T-helper 1 cell (primary cell): ENCODE measurements at places on chromosomes 7 and 10.

DNA sequence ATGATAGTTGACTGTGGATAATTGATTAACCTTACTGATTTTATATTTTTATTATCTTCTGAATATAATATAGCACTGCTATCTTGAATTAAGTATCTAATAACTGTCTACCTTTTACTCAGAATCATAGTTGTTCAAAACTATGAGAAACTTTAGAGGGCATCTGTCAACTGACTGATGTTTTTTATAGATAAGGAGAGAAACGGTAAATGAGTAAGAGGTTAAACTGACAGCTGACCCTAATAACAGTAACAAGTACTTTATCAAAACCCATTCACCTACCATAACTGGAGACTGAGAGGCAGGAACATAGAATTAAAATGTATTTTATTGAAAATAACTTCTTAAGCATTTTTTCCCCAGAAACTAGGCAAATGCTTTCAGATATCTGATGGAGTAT is 62.2 kb downstream of the CYP51A1 start:
- DNase-seq = no peak

GRCh38 chr10:44033008-44033407 is 351.9 kb downstream of the CXCL12 start:
- no peak for DNase-seq

GRCh38 chr10:132376394-132376851 is 20.6 kb upstream of the PWWP2B start:
- no peak for DNase-seq

DNA sequence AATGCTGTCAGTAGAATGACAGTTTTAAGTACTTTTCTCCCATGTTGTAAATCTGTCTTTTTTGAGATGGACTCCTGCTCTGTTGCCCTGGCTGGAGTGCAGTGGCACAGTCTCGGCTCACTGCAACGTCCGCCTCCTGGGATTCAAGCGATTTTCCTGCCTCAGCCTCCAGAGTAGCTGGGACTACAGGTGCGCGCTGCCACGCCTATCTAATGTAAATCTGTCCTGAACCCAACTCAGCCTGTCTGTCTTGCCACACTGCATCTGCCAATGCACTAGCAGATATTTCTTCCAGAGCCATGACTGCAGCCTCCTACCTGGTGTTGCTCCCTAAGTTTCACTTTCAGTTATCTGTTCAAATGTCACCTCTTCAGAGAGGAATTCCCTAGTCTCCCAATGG is 264.1 kb downstream of the PHF14 start:
- no peak for DNase-seq

DNA sequence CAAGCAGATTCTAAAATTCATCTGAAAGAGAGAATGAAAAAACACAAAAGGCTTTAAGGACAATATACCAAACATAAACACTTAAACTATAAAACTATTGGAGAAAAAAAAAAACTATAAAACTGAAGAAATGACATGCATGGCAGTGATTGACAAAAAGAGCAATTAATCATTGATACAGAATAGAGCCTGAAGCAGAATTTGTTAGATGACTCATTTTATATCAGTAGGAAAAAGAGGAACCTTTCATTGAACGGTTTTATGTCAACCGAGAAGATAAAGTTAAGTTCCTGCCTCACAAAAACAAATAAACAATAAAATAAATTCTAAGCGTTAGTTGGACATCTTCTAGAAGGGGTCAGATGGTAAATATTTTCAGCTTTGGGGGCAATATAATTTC is 23.3 kb downstream of the NPY start:
- DNase-seq = no peak

GRCh38 chr10:52756966-52757365 is 15.6 kb downstream of the MBL2 start:
- DNase-seq = no peak

- no peak for DNase-seq
These were observed 171.9 kb downstream of the FGFR2 start for GRCh38 chr10:121426307-121426706.

- no peak for DNase-seq
These were observed 4.8 kb downstream of the PITRM1 start for GRCh38 chr10:3167611-3168330.

DNA sequence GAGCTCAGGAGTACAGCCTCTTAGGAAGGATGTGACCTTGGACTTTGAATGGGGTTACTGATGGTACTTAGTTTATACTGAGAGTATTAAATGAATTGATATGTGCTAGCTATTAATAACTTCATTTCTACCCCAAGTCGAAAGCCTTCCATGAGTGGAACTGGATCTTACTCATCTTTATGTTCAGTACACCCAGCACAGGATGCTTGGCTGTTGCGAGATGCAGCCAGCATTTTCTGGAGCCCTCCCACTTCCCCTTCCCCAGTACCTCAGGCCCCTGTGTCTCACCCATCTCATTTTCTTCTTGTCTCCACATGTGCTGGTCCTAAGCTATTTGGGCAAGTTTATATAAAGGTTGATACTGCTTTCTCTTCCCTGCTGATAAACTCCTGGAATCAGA is 7.2 kb downstream of the UPP1 start:
- DNase-seq = no peak

DNA sequence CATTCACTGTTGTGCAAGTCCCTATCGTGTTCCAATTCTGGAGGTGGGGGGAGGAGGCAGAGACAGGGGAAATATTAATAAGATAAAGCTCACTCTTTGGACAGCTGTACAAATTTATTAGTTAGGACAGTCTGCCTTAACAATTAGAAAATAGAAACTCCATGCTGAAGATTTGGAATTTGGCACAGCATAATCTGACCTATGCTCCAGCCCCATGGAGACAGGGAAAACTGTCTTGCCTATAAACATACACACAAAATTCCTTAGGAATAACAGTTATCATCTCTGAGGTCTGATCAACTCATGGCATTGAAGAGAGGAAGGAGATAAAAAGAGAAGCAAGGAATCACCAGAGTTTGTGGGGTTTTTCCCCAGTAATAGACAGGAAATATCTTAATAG is 335.4 kb upstream of the MEOX2 start:
- DNase-seq = no peak

DNA sequence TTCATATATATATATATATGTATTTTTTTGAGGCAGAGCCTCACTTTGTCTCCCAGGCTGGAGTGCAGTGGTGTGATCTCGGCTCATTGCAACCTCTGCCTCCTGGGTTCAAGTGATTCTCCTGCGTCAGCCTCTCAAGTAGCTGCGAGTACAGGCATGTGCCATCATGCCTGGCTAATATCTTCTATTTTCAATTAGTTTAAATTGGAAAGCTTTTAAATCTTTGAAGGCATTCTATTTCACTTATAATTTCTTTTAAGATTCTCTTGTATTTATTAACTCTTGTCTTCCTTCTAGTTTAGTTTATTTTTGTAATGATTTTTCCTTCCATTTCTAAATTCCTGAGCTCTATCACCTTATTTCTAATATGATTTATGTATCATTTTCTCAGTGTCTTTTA is 71.2 kb downstream of the TPST1 start:
- no peak for DNase-seq

DNA sequence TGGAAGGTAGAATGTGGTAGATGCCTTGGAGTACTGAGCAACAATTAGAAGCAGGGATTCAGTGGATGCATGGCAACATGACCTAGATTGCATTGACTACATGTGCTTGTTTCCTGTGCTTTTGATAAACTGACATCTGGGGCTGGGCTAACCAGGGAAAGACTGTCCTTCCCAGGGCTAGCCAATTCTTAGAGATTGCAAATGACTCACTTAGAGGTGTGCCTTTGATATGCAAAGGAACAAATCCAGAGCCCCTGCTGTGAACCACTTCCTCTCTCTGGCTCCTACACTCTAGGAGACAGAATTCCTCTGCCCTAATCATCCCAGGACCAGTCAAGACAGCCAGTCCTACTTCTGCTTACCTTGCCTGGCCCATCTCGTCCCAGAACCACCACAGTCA is 651.5 kb downstream of the LRMDA start:
- no peak for DNase-seq

GRCh38 chr7:117323305-117323850 is 520 bp upstream of the WNT2 start:
- DNase-seq = no peak

DNA sequence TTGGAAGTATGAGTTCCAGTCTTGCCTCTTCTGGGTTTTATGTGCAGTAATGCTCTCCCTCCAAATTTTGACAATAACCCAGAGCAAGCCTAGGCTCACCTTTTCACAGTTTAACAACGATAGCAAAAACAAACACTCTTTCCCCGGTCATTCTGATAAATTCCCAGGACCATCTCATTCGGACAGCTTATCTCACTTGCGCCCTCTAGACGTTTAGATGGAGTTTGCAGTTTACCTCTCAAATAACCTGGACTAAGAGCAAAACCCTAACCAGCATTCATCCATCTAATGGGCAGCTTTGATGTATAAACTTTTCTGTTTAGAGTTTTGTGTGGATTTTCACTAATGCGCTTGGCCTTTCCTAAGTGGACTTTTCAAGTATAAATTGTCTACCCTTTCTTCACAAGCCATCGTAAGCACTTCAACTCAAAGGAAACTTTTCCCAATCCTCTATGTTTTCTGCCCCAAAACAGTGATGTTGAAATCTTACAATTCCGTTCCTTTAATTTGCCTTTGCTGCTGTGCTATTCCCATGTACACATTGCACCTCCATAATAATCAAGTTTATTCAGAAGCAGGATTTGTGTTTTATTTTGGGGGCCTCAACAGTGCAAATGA is 114.9 kb downstream of the HDAC9 start:
- no peak for DNase-seq

GRCh38 chr10:34374356-34375045 is 440.6 kb downstream of the PARD3 start:
- DNase-seq = no peak

DNA sequence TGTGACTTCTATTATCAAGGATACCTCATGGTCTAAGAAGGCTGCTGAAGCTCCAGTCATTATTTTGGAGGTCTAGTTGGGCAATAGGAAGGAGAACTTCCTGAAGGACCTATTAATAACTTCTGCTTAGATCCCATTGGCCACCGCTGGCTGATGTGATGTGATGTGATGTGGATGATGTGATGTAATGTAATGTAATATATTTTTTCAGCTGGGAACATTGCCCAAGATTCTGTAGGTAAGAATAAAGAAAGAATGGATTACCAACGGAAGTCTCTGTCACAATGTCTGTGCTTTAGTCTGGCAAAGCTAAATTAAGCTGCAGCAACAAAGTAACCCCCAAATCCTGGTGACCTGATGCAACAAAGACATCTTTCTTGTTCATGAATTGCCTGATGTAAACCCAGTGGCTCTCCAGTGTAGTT is 233.7 kb downstream of the PTEN start:
- no peak for DNase-seq

- DNase-seq = no peak
These were observed 58.5 kb upstream of the IGFBP3 start for GRCh38 chr7:45979275-45980180.

GRCh38 chr10:27319752-27320431 is 79.3 kb upstream of the ACBD5 start:
- peak; percentile 10 for DNase-seq

DNA sequence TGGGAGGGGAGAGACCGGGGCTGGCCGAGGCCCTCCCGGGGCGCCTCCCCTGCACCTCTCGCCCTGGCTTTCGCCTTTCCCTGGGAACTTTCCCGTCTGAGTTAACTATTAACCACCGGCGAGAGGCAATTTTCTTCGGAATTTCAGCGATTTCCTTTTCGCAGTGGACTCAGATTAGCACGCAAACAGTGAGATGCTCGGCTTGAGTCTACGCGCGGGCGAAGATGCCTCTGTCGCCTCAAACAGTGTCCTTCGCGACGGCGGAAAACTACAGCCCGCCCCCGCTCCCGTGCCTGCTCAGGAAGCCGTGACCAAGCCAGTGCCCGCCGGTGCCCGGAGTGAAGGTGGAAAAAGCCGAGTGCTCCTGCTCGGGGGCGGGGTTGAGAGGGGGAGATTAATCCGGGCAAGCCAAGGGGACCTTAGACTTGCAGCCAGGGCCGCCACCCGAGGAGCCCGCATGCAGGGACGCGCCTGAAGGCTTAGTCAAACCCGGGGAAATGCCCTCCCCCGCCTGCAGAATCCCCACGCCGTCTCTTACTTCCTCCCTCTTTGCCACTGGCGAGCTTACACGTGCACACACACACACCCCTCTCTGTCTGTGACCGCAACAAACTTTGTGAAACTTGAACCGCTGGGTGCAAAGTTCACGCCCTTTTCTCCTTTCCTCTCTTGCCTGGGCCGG is 14.5 kb upstream of the PAX2 start:
- no peak for DNase-seq

DNA sequence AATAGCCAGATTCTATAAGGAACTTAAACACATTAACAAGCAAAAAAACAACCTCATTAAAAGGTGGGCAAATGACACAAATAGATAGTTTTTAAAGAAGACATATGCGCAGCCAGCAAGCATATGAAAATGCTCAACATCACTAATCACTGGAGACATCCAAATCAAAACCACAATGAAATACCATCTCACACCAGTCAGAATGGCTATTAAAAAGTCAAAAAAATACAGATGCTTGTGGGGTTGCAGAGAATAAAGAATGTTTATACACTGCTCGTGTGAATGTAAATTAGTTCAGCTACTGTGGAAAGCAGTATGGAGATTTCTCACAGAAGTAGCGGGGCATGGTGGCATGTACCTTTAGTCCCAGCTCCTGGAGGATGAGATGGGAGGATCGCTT is 164.0 kb downstream of the CHRM2 start:
- no peak for DNase-seq

DNA sequence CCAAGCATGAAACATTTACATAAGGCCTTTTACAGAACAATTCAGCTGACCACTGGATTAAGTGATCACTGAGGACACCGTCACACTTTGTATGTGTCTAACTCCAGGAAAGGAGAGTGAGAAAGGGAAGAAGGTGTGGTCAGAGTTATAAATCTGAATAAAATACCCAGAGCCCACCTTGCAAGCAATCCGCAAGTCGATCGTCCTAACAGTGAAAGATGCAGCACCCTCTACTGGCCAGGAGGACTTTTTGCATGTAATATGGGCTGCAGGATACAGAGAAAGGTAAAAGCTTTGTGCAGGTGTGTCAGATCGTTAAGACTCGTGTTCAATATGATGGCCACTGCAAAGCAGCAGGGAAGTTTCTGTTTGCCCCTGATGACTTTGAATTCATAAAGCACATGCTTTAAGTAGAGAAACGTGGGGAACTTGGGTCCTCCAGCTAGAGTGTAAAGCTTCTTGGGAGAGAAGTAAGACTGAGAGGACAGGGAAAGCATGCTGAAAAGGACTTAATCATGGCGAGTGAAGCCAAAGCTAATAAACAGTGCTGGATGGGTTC is 68.5 kb upstream of the BMPER start:
- no peak for DNase-seq

DNA sequence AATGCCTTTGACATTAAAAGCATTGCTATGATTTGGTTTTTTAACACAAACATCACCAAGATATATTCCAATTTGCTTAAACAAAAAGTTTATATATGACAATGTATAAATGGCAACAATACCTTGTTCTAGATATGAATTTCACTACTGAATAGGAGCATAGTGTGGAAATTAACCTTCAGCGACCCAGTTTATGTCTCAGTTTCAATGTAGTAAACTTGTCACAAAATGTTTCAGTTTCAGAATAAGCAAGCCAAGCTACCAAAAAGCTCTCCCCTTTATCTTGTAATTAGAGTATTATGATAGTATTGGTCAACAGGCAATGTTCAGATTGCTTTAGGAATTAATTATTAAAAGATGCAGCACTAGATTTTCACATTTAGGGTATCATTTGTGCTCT is 99.6 kb upstream of the PCDH15 start:
- DNase-seq = no peak
